ENCODE measurements at places on chromosomes 5 and 9.

DNA sequence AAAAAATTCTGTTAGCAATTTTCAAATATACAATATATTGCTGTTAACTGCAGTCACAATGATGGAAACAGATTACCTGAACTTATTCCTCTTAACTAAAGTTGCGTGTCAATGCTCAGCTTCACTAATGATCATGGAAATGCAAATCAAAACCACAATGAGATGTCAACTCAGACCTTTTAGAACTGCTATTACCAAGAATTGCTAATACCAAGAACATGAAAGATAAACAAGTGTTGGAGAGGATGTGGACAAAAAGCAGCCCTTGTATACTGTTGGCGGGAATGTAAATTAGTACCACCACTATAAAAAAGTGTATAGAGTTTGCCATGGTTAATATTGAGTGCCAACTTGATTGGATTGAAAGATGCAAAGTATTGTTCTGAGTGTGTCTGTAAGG, 1409.7 kb upstream of the CDH18 start:
- no peak for DNase-seq

DNA sequence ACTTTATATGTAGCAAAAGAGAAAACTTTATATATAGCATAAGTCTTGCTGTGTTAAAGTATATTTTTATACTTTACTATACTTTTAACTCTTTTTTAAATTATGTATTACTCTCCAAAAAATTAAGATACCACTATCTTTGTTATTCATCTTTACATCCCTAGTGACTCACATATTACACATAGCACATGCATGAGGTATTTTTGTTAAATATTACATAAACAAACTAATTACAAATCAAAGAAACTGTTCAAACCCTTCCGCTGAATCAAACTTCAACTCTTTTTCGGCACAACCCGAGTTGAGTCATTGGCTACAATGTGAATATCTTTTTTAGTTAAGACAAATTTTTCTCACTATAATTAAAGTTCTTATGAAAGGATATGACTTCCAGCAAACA, 32.1 kb downstream of the NADK2 start:
- DNase-seq, result no peak

DNA sequence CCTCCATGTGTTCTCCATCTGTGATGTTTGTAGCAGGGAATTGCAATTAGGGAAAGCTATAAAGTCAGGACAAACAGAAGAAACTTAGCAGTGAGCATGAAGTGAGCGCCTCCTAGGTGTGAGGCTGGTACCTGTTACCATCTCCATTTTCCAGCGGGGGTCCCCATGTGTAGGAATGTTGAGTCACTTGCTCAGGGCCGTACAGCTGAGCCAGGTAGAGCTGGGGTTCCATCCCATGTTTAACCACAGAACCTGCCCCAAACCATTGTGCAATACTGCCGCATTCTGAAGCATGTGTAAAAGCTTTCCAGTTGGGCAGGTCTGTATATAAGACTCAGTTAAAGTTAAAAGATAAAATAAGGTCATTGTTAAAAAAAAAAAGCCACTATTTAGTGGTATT, 62.7 kb downstream of the NDFIP1 start:
- no peak for DNase-seq

GRCh38 chr5:159003045-159004030, 96.4 kb downstream of the EBF1 start:
- DNase-seq, result no peak

GRCh38 chr5:53260446-53260845, 150.9 kb upstream of the MOCS2 start:
- DNase-seq, result no peak

GRCh38 chr9:136533775-136534157, 12.1 kb downstream of the NOTCH1 start:
- no peak for DNase-seq

- DNase-seq, result no peak
These were observed 88.8 kb upstream of the PAM start for GRCh38 chr5:102666164-102666946.

DNA sequence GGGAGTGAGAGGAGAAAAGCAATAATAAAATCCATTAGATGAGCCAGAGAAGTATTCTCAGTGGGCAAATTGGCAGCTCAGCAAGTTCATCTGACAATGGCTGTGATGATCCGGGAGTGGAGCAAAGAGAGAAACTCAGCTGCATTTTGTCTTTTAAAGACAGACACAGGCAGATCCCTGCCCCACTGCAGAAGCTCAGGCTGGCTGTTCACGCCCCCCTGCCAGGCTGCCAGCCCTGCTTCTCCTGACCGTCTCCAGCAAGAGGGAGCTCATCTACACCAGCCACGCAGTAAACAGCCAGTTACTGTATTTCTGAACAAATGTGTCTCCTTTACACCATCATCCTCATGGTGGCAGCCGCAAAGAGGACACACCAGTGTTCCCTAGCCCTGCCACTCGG, 114.3 kb upstream of the SARDH start:
- DNase-seq, result no peak

DNA sequence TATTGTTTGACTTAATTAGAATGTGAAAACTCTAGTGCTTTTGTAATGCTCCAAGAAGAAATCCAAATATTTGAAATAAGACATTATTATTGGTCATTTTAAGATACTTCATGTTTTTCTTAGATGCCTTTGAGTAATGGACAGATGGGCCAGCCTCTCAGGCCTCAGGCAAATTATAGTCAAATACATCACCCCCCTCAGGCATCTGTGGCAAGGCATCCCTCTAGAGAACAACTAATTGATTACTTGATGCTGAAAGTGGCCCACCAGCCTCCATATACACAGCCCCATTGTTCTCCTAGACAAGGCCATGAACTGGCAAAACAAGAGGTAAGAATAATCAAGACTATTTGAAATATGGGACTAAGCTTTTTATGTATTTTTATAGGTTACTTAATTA, 69.2 kb upstream of the SREK1 start:
- DNase-seq, result no peak

- no peak for DNase-seq
These were observed 21.9 kb downstream of the ZNF608 start for GRCh38 chr5:124724357-124725039.

- DNase-seq, result no peak
These were observed 33.9 kb downstream of the HACD4 start for GRCh38 chr9:20997503-20998076.

DNA sequence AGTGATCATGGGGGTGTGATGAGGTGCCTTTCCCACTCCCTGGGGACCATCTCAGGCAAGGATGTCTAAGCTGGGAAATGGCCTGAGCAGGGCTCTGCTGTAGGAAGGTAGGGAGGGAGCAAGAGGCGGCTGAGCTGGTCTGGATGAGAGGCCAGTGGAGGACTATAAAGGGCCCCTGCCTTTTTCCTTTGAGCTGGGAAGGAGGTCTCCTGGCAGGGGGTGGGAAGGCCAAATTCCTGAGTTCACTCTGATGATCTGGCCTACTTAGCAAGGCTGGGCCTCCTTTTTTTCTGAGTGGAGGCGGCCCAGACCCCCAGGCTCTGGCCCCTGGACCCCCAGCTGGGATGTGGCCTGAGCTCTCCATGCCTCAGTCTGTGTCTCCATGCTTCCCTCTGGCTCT, 14.3 kb upstream of the PITX1 start:
- DNase-seq, result no peak

GRCh38 chr5:17714186-17714585, 79.9 kb downstream of the TAF11L14 start:
- DNase-seq, result no peak

- DNase-seq, result no peak
These were observed 363.8 kb upstream of the CDH18 start for GRCh38 chr5:20351849-20352248.

GRCh38 chr5:149108651-149109280, 32.5 kb upstream of the ABLIM3 start:
- DNase-seq, result no peak

GRCh38 chr5:90263102-90263820, 146.3 kb downstream of the CETN3 start:
- DNase-seq, result no peak

DNA sequence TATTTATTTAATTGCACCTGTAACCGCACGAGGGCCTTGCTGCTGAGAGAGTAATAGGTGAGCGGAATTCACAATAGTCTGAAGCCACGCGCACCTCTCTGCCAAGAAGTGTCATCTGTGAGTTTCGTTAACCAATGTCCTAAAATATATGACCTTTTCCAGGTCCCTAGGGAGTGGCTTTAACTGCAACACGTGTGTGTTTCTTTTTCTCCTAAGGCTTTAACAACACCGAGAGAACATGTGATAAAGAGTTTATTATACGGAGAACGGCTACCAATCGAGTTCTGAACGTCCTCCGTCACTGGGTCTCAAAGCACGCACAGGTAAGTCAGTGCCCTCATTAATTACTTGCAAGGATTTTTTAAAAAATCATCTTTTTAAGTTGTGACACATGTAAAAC, 53.2 kb upstream of the CKMT2 start:
- no peak for DNase-seq

DNA sequence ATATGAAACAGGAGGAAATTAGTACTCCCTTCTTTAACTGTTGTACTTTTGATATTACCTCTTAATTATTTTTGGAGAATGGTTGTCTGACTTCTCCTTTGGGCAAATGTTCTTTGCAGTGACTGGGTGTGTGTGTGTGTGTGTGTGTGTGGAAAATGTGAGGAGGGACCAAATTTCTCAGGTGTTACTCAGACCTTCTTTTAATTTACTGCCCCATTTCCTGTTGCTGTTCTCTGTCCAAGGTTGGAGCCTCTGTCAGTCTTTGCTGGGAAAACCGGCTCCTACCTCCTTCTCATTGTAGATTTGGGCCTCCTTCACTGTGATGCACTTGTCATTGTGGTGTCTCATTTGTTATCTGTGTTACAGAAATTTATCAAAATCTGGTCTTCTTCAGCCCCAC, 68.4 kb downstream of the PBX3 start:
- DNase-seq, result no peak

DNA sequence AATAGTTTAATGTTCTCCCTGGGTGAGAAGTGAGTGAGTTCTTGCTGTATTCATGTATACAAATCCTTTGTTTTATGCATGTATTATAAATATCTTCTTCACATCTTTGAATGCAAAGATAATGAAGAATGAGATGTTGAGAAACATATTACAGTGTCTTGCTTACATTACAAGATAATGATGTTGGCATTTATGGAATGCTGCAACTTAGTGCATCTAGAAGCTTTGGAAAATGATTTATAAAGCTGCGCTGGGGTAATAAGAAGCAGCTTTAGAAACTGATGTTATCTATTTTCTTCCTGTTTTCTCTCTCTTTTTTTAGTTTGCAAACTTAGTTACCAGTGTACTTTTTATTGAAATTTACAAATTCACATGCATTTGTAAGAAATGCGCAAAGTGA, 673.4 kb downstream of the KCTD16 start:
- no peak for DNase-seq

DNA sequence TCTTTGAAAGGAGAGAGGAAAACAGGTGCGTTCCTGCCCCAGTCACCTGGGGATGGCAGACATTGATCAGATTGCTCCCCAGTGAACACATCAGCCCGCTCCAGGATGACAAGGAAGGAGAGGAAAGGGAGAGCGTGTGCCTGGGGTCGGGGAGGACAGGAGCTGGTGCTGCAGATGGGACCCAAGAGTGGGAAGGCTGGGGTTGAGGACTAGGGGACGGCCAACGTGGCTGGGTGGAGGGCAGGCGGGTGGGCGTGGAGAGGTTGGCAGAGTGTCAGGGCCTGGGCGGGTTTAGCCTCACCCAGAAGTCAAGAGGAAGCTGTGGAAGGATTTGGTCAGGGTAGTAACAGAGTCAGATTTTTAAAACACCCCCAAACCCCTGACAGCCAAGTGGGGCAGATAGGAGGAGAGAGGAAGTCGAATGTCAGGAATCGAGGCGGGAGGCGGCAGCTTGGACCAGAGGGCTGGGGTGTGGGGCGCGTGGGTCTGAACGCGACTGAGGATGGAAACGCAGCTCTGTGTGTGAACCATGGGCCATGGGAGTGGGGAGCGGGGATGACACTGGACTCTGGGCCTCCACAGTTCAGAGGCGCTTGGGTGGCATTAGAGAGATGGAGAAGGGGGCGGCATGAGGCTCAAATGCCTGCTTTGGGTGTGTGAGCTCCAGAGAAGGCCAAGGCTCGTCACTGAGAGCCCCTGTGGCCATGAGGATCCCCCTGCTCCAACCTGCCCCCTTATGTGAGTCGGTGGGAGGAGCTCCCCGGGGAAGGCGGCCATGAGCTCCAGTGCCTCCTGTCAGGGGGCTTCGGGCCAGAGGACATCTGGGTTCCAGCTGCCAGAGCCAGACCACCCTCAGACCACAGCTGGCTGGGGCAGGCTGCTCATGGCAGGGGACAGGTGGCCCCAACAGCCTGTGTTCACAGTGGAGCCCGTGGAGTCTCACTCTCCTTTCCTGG, 24.6 kb downstream of the LAMC3 start:
- DNase-seq, result no peak

GRCh38 chr9:132242621-132243155, 80.8 kb downstream of the NTNG2 start:
- no peak for DNase-seq

DNA sequence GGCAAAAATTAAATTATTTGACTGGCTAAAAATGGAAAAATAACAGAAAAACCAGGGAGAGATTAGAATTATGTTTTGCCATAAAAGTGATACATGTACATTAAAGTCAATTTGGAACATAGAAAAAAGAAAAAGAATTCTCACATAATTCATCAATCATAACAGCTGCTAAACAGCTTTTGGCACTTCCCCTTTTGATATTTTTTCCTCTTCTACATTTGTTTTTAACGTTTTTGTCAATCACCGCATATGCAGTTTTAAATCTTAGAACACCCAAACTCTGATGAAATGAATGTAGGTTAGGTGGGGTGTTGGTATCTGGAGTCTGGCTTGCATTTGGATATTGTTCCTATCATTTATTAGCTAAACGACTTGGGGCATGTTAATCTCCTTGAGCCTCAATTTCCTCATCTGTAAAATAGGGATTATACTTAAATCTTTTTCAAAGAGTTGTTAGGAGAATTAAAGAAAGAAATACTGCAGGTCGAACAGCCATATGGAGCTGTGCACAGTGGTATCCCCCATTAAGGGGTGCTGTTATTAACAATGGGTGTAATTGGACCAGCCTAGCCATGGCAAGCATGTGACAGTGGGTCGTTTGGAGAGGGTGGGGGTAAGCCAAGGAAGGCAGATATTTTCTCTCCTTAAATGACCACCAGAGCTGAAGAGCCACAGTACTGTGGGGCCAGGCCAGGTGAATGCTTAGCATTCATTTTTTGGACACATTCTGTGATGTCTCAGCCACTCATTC, 22.6 kb downstream of the NPR3 start:
- DNase-seq, result no peak

DNA sequence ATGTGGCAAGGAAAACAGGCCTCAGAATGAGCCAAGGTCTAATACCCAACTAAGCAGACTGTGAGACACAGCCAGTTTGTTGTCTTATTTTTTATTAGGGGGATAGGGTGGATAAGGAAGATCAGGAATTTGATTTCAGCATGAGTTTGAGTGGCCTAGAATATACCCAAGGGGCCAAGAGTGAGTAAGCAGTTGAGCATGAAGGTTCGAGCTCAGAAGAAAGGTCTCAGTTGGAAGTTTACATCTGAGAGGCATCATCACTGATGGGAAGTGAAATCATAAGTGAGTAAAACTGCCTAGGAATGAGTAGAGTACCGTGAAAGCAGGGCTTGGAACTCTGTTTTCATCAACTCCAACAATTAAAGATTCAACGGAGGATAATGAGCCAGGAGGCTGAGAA, 12.6 kb downstream of the PSMD5 start:
- DNase-seq, result no peak

Measured in testis (tissue), 5 donors.